Esophagus squamous epithelium (tissue), 5 donors: ENCODE measurements at places on chromosomes 1 and 21.
A peak's percentile ranks its signal among the peaks of the same experiment; 100 is the strongest.

DNA sequence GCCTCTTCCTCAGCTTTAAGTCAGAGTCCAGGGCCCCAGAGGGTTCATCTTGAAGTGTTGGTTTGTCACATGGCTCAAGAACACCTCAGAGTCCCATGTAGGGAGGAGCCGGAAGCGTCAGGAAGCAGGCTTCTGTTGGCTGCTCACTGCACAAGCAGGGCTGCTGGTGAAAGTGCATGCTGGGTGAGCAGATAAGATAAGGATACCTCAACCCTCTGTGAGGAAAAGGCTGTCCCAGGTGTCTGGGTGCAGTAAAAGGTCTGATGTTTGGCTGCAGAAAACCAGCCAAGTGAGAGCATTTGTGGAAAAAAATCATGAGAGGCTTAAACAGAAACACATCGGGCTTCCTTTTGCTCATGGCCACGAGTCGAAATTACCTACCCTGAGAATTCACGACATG, 6.2 kb upstream of the TEX35 start:
- DNase-seq: no peak

- DNase-seq: no peak
Observed at GRCh38 chr1:209155546-209155945, 428.0 kb upstream of the CAMK1G start.

- DNase-seq: no peak
Observed at GRCh38 chr1:180309338-180309737, 79.3 kb downstream of the LHX4 start.

DNA sequence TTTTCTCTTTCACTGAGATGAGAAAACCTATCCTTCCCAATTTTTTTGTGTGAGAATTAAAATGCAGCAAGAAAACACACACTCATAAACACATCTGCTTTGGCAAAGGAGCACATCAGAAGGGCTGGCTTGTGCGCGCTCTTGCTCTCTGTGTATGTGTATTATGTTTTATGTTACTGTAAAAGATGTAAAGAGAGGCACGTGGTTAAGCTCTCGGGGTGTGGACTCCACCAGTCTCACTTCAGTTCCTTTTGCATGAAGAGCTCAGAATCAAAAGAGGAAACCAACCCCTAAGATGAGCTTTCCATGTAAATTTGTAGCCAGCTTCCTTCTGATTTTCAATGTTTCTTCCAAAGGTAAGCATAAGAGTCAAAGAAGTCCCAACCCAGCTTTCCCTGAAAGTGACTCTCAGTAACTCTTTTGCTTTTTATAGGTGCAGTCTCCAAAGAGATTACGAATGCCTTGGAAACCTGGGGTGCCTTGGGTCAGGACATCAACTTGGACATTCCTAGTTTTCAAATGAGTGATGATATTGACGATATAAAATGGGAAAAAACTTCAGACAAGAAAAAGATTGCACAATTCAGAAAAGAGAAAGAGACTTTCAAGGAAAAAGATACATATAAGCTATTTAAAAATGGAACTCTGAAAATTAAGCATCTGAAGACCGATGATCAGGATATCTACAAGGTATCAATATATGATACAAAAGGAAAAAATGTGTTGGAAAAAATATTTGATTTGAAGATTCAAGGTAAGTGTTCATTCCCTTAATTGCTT, at the start of gene CD2:
Gene CD2 (plus strand): TSS at position 233 of the 780 bp plus-strand sequence. CDS start 63 bp downstream, at position 296.
- no peak for DNase-seq

- no peak for DNase-seq
Observed at GRCh38 chr1:13830616-13831280, 130.8 kb downstream of the PRDM2 start.

- no peak for DNase-seq
Observed at GRCh38 chr1:220892997-220893700, 13.9 kb downstream of the HLX start.

- peak; percentile 37 for DNase-seq
Observed at GRCh38 chr1:166838766-166839599, at the start of gene POGK. POGK (plus strand) TSS chr1:166839475; CDS start chr1:166840957, 1,482 bp downstream.
